NCI-H510A treated with DMSO at 0.1 percent for 48 hours (cell line): ENCODE measurements at places on chromosomes 11 and 22.

- DNase-seq: no peak
Observed at GRCh38 chr11:42085736-42086135, 626.3 kb upstream of the LRRC4C start.

- DNase-seq: no peak
Observed at GRCh38 chr22:37731804-37732471, 35.1 kb downstream of the TRIOBP start.

DNA sequence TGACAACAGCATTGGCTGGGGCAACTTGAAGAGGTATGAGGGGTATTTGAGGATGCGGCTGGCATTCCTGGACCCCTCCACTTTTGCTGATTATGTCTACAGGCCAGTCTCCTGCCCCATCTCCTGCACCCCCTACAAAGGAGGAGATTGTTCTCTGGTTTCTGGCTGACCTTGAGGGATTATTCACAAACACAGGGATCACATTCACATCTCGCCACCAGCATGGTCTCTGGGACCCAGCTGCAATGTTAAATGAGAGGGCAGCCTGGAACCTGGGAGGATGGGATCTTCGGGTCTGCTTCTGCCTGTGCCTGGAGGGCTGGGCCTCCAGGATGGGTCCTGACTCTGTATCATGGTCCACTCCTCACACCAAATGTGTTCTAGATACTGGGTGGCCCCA, 32.8 kb upstream of the MYEOV start:
- DNase-seq: no peak

DNA sequence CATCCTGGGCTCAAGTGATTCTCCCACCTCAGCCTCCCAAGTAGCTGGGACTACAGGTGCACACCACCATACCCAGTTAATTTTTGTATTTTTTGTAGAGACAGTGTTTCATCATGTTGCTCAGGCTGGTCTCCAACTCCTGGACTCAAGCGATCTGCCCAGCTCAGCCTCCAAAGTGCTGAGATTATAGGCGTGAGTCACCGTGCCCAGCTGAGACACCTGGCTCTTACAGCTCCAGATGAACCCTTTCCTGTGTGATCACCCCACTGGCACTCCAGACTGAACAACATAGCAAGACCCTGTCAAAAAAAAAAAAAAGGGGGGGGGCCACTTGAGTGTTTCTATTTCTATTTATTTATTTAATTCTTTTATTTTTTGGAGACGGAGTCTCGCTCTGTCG, 1.0 kb upstream of the ADSL start:
- DNase-seq: no peak

DNA sequence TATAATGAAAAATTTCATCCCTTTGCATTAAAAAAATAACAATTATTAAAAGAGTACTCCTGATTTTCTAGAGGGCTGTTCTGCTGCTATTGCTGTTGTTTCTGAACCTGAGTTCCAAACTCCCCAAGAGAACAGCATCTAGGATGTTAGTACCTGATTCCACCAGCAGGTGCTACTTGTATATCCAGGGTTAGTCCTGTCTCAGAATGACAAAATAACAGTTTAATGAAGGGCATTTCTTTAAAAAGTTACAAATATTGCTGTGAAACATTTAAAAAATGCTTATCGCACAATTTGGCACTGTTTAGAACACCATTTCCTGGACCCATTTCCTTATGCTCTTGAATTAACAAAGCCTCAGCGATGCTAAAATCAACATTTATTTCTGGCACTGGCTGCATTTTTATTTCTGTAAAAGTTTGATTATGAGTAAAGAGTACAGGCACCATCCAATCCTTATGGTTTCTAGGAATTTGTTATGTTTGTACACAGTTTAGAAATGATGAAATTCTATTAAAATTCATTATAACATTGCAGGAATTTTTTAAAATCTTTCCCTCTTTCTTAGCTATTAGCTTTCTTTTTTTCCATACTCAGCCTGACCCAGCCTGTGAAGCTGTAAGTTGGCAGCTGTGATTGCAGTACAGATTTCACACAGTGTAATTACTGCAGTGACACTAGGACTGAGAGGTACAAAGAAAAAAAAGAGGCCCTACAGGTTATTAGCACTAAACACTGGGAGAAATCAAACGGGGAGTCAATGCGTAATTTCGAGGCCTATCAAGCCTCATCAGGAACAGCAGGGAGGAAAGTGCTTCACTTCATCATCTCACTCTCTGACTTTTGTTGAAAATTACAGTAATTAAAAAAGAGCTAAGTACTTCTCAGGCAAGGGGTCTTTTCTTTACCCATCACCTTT, 208.8 kb downstream of the DCDC1 start:
- DNase-seq: no peak

DNA sequence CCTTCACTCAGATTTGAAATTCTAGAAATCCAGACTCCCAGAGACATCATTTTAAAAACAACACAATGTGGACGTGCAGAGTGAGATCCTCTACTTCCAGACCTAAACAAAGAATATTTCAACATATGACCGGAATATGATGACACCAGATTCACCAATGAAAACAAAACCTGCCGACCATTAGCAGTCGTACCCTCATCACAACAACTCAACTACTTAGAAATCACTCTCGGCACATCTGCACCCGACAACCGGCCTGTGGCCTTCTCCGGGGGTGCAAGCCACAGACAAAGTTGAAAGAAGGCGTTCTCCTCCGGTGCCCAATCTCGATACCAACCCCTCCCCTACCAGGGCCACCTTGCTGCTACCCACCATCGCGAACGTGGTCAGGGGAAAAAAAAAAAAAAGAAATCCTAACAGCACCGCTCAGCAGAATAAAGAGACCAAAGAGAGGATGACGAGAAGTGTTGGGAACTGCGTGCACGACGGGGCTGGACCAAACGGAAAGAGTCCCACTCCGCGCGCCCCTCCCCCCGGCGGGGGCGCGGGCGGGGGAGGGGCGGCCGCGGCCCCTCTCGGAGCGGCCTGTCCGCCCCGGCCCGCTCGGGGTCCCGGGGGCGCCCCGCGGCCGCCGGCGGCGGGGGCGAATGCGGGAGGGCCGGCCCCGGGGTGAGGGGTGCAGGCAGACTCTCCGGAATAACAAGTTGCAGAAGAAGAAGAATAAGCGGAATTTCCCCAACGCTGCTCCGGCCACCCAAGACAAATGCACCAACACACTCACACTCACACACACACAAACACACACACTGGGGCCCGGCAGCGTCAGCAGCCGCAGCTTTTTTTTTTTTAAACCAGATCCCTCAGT, 1.7 kb downstream of the PHF21A start:
- DNase-seq: no peak

DNA sequence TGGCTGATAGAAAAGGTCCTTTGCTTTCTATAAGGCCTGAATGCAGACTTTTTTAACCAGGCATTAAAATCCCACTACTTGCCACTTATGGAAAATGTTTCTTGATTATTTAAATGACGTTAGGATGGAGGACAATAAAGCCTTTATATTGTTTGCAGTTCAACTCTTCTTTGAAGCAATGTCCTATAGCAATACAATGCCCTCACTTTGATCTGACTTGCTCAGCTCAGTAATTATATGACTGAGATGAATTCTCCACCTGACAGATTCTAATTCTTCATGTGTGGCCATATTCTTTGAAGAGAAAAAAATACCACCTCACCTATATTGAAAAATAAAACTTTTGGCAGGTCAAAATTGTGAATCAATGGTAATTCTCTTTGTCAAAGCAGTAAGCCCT, 182.0 kb upstream of the MTMR2 start:
- no peak for DNase-seq
